Bronchial smooth muscle cell (primary cell): ENCODE measurements at places on chromosomes 12 and 14. TPM values are rescaled to one million over a fixed set of nuclear protein-coding genes. Genes with fewer than 3 reads are reported as not detected.

ACSS3 gene
- total RNA-seq = 12.2 and 16.2 TPM in 2 replicates

AKAP6 gene
- total RNA-seq = under 0.01 and 0.95 TPM in 2 replicates

FAM90A1 gene
- total RNA-seq = not detected in 2 replicates

SLC38A4 gene
- 0.34 and 0.79 TPM in 2 replicates for total RNA-seq

SPX gene
- 0.63 TPM in 1 of 2 replicates, not detected in the other for total RNA-seq

OR10AD1 gene
- total RNA-seq = not detected in 2 replicates

FOXG1 gene
- total RNA-seq = 0.26 and 0.79 TPM in 2 replicates

SDR9C7 gene
- total RNA-seq = not detected in 2 replicates

TAS2R42 gene
- not detected in 2 replicates for total RNA-seq

FAR2 gene
- total RNA-seq = 2.1 and 5.2 TPM in 2 replicates

ERBB3 gene
- total RNA-seq = 0.63 and 0.94 TPM in 2 replicates

IPO4 gene
- 24.0 and 24.3 TPM in 2 replicates for total RNA-seq

MLF2 gene
- total RNA-seq = 95.8 and 115 TPM in 2 replicates

STAT6 gene
- 93.7 and 95.0 TPM in 2 replicates for total RNA-seq

KRT5 gene
- total RNA-seq = 2.7 and 14.9 TPM in 2 replicates

FOXM1 gene
- 1.3 and 2.0 TPM in 2 replicates for total RNA-seq

NOVA1 gene
- 4.7 and 7.3 TPM in 2 replicates for total RNA-seq

PHETA1 gene
- 3.9 and 5.8 TPM in 2 replicates for total RNA-seq

RAD51AP1 gene
- total RNA-seq = 0.43 and 1.6 TPM in 2 replicates

TMEM132C gene
- not detected in 2 replicates for total RNA-seq

KTN1 gene
- total RNA-seq = 118 and 174 TPM in 2 replicates

CRIP1 gene
- total RNA-seq = 6.2 and 9.3 TPM in 2 replicates
